Activated T-cell treated with anti-CD3 and anti-CD28 coated beads for 24 hours (primary cell): ENCODE measurements at places on chromosomes 3 and 15.

DNA sequence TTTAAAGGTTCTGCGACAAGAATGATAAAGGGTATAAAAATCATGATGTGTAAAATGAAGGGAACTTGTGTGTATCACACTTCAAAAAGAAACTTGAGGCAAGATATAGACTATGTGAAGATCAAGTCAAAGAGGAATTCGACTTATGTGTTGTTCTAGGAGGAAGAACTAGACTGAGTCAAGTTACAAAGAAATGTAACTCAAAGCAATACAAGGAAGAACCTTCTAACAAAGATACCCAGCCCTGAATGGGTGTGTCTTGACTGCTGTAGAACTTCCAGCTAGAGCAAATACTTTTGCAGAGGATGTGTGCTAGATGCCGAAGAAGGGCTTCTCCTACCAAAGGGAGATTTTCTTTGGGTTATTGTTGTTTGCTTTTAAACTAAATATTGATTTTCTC lies 2.4 kb downstream of the SLC49A4 start:
- DNase-seq = no peak

DNA sequence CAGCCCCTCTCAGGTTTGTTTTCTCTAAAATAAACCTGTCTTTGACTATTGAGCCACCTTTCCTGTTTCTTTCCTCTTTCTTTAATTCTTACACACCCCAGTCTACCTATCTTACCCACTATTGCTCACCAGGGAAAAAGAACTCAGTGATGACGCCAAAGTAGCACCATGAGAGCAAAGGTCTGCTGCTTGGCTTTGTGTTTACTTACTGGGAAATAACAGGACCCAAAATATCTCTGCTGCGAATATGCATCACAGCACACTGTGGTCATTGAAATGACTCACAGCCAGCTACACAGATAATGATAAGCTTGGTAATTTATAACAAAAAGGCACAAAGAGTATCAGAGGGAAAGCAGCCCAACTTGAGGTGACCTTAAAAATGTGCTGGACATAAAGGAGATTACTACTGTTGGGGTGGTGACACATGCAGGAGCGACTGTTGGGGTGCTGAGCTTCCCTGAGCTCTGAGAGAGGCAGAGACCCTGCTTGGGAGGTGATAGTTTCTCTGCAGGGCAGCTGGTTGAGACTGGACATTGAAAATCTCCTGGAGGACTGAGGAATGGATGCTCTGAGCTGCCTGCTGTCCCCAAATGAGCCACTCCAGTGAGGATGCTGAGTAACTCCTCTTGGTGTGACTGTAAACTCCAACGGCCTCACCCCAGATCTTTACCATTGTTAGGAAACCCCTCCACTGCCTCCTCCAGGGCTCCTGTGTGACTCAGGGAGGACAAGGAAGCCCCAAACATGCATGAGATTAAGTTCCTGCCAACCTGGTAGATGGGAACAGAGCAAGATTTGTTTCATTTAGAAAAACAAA lies 14.5 kb downstream of the EFCAB12 start:
- DNase-seq = no peak

DNA sequence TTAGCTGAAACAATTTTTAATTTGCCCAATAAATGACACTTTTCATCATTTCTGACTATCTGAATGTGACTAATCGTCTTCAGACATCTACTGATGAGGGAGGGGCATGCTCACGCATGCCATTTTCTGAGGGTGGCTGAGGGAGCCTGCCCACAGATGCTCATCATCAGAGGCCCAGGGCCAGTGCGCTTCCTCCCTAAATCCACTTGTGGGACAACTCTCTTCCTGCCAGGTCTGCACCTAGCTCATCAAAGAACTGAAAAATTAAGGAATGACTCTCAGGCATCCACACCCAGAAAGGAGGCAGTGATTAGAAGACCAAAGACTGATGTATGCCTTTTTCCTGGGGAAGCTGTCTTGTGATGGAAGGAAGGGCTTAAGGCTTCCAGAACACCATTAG lies 22.8 kb downstream of the RTP3 start:
- DNase-seq = no peak

DNA sequence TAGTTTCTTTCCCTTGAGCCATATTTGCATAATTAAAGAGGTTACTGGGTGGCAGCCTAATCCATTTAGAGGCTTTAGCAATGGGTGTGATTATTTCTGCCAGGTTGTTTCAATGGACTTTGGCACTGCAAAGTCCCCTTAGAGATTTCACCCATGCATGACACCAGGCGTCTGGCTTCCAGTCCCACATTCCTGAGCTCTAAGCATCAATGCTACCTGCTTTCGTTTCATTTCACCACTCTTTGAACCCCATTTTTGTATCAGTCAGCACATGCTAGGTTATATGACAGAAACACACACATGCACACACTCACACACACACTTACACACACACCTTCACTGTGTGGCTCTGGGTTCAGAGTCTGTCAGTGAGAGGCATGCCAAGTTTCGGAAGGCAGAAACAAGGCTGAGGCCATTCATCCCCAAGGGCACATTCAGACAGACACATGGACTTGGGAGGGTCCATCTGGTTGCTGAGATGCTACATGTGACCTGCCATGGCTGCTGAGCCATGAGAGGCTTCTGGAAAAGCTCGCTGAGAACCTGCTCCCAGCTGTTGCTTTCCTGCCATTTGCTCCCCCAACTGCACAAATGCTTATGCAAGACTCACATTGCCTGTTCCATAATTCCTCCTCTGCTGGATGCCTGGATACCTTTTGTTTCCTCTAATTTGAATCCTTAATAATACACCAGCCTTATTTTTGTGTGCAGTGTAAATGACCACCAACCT lies 354.1 kb downstream of the GABRG3 start:
- DNase-seq = no peak

DNA sequence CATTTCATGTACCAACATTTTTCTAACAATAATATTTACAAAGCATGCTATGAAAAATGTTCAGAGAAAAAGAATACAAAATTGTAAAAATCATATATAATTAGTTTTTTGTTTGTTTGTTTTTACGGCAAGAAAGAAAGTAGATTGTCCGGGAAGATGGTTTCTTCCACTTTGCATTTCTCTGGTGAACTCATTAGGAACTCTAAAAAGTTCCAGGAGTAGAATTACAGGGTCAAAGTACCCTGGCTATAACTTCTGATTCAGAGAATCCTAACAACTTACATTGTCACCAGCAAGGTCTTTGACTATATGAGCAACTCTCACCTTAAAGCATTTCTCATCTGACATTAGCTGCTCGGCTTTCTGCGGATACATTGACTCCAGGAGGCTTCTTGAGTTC lies 196.7 kb downstream of the PDE8A start:
- no peak for DNase-seq
